ENCODE measurements at places on chromosomes 12 and 14.

- DNase-seq, result peak; percentile 38
Observed at GRCh38 chr14:22418631-22419030, 170.4 kb downstream of the DAD1 start.

DNA sequence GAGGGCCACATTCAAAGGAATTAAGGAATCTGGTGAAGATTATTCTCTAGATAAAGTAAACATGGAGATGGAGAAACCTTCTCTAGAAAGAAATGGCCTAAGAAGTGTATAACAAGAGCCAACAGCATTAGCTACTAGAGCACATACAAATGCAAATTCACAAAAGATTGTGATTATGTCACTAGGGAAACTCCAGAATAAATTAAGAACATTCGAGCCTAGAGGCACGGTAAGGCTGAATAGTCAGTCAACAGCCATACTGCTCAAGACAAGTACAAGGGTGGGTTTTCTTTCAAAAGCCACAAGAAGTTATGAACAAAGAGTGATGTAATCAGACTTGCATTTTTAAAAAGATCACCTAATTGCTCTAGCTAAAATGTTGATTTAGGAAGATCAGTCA is 25.4 kb downstream of the PPP4R3A start:
- no peak for DNase-seq

DNA sequence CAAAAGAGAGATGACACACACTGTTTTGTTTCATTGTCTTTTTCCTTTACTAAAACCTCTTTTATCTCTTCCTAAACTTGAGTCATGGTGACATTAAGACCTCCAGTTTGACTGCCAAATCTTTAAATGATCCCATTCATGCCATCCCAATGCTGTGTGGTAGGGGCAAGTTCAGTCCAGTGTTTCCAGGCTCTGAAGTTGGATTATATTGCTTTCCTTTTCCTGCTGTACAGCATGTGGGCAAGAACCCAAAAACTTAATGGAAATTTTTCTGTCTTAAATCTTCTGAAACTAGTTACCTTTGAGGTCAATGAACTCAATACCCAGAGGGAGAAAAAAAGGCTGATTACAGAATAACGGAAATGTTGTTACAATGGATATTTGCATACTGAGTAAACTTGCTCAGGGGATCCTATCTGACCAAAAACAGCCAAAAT is 187.1 kb upstream of the FAR2 start:
- no peak for DNase-seq

DNA sequence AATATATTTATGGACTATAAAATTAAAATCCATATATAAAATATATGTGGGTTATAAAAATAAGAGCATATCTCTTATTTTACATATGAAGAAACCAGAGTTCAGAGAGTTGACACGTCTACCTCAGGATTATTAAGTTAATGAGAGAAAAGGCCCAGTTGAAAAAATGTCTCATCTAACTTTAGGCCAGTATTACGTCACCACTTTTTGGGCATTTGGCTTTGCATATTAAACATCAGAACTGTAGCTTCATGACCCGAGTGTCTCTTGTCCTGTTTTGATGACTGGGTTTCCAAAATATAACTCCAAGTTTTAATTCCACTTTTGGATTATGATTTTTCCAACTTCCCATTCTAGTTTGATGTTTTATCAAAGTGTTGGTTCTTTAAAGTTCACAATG is 1026.1 kb downstream of the SLC6A15 start:
- no peak for DNase-seq

GRCh38 chr14:78104655-78105054 is 65.5 kb upstream of the NRXN3 start:
- DNase-seq, result no peak

DNA sequence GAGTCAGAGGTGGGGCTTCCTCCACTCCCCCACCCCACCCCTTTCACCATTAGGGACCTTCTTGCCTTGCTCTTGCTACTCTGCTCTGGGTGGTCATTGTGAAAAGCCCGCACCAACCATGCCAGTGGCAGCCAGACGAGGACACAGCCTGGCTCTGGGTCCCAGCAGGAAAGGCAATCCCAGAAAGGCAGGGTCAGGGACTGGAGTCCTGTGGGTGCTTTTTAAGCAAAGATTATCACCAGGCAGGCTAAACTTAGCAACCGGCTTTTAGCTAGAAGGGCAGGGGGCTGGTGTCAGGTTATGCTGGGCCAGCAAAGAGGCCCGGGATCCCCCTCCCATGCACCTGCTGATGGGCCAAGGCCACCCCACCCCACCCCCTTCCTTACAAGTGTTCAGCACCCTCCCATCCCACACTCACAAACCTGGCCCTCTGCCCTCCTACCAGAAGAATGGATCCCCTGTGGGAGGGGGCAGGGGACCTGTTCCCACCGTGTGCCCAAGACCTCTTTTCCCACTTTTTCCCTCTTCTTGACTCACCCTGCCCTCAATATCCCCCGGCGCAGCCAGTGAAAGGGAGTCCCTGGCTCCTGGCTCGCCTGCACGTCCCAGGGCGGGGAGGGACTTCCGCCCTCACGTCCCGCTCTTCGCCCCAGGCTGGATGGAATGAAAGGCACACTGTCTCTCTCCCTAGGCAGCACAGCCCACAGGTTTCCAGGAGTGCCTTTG is 1.2 kb upstream of the GAPDH start:
- DNase-seq, result peak; percentile 59

GRCh38 chr14:77582511-77582910 is 33.9 kb downstream of the SPTLC2 start:
- DNase-seq, result no peak

- DNase-seq, result no peak
Observed at GRCh38 chr14:20556500-20557211, 4.2 kb downstream of the RNASE9 start.

DNA sequence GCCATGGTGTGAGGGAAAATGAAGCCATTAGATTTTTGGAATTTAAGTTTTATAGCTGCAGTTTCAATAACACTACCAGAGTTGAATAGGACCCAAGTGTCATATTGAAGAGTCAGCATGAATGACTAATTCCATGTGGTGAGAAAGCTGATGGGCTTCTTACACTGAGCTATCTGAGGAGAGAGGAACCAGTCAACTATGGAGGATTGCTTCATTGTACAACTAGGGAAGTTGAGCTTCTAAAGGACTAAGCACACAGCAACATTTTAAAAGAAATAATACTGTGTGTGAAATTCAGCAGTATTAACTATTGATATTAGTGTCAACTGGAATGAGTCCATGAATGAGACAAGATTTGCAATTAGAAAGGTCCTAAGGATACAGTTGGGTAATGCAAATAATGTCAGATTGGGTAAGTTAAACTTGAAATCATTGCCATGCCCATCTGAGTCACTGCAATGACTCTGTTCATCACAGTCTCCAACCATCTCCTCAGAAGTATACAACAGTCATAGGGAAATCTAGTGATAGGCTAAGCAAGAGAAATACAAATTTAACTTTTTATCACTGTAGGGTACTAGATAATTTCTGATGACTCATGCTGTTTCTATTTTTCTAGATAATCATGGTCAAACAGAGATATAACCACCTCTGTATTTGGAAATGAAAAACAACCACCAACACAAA is 394.2 kb downstream of the FSCB start:
- DNase-seq, result no peak

- no peak for DNase-seq
Observed at GRCh38 chr14:34137001-34137745, 186.3 kb upstream of the EGLN3 start.

DNA sequence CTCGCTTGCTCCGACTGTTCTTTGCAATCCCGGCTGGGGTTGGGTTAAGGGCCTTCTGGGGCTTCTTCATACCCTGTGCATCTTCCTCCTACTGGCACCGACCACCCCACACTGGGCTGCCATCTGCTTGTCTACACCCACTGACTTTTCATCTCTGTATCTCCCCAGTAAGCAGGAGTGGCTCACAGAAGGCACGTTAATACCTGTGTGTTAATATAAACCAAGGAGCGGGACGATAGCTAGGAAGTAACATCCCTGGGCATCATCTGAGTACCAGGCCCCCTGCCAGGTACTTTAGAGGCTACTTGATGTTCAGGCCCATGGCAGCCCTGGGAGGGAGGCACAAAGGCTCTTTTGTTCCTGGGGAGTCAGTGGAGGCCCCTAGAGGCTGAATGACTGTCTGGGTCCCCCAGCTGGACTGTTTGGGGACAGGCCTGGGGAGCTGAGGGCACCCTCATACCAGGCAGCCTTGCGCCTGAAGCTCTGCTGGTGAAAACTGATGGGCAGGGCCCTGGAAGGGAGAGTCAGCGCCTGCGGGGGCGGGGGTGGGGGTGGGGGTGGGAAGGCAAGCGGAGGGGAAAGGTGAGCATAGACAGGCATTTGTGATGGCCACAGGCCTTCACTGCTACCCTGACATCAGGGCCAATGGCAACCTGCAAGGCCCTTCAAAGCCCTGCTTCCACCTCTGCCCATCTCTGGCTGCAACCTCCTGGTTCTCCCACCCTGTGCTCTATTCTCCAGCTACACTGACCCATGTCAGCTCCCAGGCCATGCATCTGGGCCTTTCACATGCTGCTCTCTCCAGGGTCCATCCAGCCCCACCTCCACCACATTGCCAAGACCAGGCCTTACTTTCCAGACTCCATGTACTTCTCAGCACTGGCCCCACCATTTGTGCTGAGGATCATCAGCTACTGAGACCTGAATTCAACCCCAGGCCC is 34.2 kb upstream of the DEGS2 start:
- peak; percentile 19 for DNase-seq

DNA sequence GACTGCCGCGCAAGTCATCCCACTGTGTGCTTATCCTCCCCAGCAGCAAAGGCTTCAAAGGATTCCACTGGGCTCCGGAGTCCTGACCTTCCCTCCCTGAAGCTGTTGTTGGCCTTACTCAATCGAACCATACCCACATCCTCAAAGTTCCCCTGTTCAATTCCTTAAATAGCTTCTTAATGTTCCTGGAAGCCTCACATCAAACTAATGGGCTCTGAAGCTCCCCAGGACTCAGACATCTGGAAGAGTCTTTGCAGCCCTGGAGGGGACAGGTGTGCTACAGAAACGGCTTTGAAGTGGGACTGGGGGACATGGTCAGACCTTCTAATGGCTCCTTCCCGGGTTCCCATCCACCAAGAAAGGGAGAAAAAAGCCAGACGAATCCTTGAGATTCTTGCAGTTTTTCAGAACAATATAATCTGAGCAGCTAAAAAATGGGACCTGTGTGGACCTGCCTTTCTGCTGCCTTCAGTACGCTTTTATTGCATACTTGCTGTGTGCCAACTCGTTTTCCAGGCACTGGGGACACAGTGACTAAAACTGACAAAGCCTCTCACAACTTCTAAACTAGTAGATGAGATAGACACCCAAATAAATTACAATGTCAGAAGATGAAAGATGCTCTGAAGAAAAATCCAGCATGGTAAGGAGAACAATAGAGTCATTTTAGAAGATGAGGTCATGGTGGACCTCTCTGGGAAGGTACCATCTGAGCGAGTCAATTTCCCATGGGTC is 204.5 kb downstream of the MON2 start:
- no peak for DNase-seq
